Stimulated activated CD8-positive, alpha-beta memory T cell treated with anti-CD3 and anti-CD28 coated beads, Interleukin-15, amount 100 ng/mL, for 4 hours (primary cell): ENCODE measurements at places on chromosomes 3 and 15.

- no peak for DNase-seq
Measured at GRCh38 chr3:39379778-39380155, 3.4 kb upstream of the SLC25A38 start.

- no peak for DNase-seq
Measured at GRCh38 chr15:99275525-99276128, 24.3 kb downstream of the LRRC28 start.

DNA sequence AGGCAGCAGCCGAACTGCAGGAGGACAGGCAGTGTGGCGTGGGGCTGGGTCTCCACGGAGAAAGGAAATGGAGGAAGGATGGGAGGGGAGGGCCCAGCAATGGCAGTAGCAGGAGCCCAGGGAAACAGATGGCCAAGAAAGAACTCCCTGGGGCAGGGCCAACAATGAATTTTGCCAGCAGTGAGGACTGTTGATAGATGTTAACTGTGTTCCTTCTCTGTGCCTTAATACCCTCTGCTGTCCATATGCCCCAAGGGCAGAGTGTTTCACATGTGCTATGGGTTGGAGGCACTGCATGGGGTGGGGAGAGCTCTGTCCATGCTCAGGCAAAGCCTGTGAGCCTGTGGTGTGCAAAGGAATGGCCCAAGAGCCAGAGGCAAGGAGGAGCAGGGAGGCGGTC, 70.8 kb upstream of the POMGNT2 start:
- DNase-seq, result no peak

DNA sequence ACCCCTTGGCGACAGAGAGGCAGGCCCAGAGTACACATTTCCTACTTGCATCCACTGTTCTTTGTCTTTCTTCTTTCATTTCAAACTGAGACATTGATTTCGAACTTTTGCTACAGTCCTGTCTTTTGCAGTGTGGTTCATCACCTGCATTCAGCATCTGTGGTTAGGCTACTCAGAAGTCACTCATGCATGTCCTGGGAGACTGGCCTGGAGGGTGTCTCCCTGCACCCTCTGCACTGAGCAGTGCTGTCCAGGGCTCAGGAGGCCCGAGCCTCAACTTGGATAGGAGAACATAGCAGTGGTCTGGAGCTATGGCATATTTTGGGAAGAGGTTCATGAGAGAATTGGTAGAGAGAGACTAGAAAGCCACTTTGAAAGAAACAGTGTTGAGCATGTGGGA, 240.2 kb upstream of the TPRG1 start:
- no peak for DNase-seq

- no peak for DNase-seq
Measured at GRCh38 chr15:85960381-85960780, 119.3 kb upstream of the AGBL1 start.

DNA sequence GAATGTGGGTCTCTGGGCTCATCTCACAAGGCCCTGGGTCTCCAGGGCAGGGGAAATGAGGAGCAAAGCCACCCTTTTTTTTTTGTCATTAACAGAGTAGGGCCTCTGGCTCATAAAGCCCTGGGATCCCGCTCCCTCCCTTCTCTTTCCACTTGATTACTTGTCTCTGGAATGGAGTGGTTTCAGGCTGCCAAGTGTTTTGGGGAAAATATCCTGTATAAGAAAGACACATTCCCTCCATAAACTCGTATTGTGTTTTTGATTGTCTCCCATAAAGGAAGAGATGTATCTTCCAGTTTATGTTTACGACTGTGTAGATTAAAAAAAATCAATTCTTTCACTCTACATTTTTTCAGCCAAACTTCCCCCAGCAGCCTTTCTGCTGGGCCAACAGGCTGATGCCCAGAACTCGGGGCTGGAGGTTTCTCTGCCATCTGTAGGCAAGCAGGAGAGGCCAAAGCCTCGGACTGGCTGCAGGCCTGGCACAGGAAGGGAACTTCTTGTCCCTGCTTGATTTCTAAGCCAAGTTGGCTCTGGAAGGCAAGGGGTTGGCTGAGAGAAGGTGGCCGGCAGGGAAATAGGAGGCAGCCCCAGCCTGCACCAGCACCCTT, 49.4 kb upstream of the INSYN1 start:
- no peak for DNase-seq

DNA sequence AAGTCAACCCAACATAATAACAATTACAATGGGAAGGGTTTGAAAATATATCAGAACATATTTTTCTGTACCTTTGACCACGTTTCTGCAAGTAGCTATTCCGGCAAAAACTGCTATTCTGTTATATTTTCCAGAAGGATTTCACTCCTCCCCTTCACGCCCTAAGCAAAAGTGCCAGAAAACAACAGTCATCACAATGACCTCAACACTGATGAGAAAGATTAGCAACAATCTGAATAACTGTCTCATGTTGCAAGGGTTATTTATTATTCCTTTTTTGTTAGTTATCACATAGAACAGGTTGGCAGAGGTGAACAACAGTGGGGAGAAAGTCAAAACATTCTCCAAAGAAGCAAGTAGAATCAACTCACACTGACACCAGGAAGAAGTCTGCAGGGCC, 269.4 kb upstream of the ARRDC4 start:
- DNase-seq, result no peak

GRCh38 chr3:56890448-56891091, 88.8 kb upstream of the ARHGEF3 start:
- no peak for DNase-seq

GRCh38 chr3:187015903-187016638, 85.7 kb downstream of the ST6GAL1 start:
- no peak for DNase-seq
